ENCODE measurements at places on chromosomes 1 and 21.

DNA sequence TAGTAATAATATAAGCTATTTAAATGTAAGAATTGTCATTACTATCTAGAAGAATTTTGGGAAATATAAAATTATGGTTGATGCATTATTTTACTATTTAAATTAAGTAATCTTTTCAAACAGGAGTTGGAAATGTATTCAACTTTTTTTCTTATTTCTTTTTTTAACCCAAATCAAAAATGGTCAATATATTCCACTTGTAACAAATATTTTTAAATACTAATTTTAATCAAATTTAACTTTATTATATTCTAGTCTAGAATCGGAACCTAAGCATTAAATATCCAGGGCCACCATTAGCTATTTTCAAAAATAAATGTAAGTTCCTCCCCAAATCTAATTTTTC lies 37.2 kb upstream of the S1PR1 start:
- no peak for DNase-seq

GRCh38 chr1:10171995-10172669 lies 38.2 kb upstream of the KIF1B start:
- no peak for DNase-seq

DNA sequence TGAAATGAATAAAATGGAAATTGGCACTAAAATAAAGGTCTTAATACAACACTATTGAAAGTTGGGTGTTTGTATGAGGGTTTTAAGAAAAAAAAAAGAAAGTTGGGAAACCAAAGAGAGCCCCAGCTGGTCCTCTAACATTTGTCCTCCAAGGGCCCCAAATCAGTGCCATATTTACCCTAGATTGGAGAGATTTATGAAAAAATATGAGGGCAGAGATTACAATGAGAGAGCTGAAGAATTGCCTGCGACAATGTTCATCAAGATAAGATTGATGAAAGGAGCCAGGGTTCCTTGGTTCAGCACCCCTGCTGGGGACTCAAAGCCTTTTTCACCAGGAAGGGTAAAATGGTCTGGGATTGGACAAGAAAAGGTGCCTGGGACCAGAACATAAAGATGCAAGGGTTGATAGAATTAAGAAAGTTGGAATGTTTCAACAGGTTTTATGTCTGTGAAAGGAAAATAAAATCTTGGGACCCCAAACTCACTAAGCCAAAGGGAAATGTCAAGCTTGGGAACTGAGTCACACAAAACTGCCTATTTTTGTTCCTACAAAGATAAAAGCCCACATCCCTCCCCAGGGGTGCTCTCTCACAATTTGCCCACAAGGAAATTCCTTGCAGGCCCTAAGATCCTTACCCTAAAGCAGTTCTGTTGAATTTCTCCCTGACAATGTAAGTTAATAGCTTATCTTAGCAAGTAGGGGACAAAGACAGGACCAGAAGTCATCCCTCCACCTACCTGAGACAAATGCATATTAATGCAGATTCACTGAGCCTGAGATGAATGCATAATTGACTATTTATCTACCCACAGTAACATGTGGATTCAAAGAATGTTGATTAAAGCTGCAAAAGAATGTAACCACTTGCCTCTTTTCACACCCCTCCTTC lies 26.8 kb downstream of the CBR1 start:
- DNase-seq = no peak

- no peak for DNase-seq
Observed at GRCh38 chr1:78410643-78411042, 80.1 kb upstream of the PTGFR start.

DNA sequence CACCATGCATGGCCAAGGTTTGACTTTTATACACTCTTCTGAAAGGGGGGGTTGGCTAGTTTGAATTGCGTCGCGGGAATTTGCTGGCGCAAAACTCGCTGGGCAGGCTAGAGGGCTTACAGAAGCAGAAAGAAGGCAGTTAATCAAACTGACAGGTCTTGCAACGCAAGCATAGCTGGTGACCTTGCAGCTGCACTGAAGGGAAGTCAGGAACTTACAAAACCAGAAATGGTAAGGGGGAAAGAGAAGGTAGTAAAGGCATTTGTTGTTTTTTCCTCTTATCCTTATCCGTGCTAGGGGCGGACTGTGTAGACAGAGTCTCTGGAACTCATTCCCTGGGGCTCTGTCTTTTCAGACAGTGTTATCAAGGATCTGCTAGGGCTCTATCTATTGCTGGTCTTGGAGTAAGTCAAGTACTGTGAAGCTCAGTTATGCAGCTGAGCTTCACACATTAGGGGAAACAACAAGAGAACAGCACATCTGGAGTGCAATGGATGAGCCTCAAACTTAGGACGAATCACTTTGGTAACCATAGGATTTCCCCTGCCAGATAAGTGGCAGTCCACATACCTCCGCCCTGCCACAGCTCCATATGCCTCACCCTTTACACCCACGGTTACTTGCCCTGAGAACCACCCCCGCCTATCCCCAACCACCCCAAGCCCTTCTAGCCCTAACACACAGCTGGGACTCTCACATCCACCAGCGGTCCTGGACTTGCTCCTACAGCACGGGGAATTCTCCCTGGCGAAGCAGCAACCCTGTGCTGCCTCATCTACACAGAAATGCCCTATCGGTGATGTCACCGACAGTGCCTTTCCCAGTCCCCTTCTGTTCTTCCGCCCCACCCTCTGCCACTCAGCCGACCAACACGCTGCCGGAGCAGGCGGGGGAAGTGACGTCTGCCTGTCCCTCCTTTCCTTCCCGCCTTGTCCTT lies 251.4 kb downstream of the FAM72C start:
- DNase-seq = no peak

- DNase-seq = peak; percentile 25
Observed at GRCh38 chr21:42193131-42193671, 25.7 kb upstream of the ABCG1 start.

GRCh38 chr1:243471754-243472745 lies 216.2 kb downstream of the SDCCAG8 start:
- DNase-seq = no peak

DNA sequence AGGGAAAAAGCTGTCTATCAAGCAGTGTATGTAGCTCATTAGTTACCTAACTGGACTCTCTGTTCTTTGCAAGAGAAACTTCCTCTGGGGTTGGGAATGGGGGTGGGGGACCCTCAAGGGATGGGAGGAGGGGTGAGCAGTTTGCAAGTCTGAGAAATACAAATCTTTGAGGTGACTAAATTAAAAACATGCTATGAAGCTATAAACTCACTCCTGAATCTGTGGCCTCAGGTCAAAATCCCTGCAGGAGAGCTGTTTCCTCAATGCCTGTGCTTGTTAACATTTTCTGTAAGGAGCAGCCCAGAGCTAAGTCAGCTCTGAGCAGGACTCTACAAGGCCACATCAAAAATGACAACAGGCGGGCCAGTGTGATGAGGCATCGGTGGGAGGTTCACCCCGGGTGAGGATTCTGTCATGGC lies 32.8 kb upstream of the PTPRC start:
- DNase-seq = no peak

- no peak for DNase-seq
Observed at GRCh38 chr1:41357451-41358101, 3.7 kb upstream of the FOXO6 start.

DNA sequence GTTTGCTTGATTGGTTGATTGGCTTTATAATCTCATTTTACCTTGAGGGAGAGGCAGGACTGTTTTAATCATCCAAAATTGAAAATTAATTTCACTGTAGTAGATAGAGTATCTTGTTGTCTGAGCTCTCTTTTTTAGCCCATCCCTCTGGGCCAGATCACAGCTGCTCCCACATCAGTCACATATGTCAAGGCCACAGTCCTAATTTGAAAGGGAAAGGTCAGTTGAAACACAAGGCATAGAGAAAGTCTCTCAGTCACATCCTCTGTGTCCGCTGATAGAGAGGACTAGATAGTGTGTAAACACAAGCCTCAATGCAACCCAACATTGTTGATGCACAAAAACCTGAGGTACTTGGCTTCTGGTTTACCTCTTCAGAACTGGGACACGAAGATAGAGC lies 6.8 kb downstream of the C1orf74 start:
- DNase-seq = no peak

DNA sequence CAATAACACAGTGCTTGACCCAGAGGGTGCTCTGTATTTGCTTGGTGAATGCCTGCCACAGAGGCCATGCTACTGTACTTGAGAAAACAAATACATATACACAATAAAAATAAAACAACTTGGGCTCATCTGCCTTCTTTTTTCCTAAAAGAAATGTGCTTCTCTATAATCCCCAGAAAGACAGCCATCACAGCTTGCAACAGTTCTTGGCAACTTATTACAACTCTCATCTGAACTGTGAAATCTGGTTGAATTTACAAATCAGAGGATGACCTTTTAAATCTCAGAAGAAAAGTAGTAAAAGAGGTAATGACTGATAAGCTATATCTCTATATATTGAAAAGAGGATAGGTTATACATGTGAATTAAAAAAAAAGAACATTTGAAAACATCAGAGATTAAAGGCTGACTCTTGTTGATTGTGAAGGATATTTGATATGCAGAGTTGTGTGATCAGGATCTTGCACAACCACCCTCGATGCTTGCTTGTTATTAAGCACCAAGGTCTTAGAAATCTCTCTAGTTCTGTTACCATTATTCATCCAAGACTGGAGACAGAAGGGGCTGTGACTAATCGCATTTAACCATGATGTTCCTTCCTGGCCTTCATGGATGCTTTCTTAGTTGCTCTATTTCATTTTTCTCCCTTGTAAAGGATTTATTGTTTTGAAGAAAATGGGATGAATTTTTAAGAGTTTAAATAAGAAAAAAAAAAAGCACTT lies 213.4 kb downstream of the APP start:
- no peak for DNase-seq

- no peak for DNase-seq
Observed at GRCh38 chr1:85333186-85333585, 56.8 kb upstream of the BCL10 start.

- DNase-seq = no peak
Observed at GRCh38 chr1:75615613-75616435, 4.9 kb upstream of the SLC44A5 start.

DNA sequence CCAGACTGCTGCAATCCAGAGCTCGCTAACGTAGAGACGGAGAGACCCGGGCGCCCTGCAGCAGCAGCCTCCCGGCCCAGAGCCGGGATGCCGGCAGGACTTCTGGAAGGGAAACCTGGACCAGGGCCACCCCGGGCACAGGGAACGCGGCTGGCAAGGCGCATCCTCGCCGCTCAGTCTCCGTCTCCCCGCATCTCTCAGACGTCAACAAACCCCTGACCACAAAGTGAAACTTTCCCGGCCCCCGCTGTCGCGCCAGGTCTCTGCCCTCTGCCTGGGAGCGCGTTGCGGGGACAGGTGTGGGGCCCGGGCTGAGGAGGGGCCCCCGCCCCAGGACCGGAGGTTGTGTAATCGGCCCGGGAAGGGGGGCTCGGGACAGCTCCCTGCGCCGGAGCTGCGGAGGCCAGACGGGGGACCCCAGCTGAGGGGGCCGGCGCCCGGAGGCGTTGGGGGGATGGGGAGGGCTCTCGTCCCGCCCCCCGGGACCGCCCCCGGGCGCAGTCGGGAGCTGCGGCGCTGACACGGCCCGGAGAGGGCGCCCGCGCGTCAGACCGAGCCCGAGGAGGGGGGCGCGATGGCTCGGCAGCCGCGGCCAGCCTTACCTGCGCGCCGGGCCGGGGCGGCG lies 116.6 kb upstream of the HIVEP3 start:
- peak; percentile 53 for DNase-seq

DNA sequence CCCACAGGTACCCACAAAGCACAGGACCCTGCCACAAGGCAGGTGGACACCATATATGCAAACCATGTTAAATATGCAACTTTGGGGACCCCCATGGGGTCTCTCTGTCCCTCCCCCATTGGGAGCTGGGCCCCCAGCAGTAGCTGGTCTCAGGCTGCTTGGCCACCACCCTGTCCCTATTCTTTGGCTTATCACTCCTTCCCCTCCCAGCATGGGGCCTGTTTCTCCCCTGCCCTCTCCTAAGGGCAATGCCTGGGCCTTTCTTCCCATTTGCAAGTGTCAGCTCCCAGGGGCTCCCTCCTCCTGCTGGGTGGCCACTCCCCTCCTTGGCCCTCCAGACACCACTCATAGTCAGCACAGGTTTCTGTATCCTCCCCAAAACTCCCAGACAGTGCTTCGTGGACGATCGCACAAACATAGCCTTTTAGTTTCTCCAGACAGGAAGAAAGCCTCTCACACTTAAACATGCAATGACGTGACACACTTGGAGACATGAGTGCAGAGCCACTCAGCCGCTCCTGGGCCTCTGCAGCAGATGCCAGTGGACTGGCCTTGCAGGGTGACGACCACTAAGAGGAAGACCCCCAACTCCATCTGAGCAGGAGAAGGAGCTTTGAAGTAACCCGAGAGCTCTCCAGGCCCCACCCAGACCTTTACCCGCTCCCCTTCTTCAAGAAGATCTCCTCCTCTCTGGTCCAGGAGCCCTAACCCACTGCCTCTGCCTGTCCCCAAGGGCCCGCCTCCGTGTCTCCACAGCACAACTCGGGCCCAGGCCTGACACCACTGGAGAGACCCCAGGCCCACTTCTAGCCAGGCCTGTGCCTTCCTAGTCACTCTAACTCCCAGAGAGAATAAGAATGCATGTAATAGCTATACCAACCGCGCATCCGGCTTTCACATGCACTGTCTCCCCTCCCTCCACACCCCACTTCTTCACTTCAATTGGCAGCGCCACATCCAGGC lies 22.9 kb downstream of the CITED4 start:
- DNase-seq = no peak

GRCh38 chr1:55592122-55592521 lies 377.0 kb upstream of the USP24 start:
- no peak for DNase-seq

DNA sequence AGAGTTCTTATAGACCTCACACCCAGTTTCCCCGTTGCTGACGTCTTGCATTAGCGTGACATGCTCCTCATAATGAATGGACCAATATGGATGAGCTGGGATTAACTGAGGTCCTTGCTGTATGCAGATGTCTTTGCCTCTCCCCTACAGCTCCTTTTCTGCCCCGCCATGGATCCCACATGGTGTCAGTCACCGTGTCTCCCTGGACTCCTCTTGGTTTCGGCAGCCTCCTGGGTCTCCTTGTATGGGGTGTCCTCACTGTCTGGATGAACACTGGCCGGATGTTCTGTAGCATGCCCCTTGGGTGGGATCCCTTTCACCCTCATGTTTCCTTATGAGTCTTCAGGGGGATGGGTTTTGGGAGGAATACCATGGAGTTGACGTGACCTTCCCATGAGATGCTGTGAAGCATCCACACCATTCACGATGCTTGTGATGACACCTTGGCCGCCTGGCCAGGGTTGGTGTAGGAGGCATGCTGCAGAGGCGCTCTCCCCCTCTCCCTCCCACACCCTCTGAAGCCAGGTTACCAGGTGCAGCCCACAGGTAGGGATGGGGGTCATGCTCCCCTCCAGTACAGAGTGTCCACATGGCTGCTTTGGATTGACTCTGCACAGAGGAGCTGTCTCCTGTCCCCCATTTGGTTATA lies 4.4 kb downstream of the GJC2 start:
- DNase-seq = no peak

- peak; percentile 3 for DNase-seq
Observed at GRCh38 chr1:150516050-150516591, 569 bp downstream of the FALEC start.

GRCh38 chr1:156225677-156226014 lies 12.8 kb downstream of the PMF1 start:
- no peak for DNase-seq

Measured in stimulated activated naive CD4-positive, alpha-beta T cell treated with Interleukin-2 at 50 U/mL for 16 hours (primary cell).